ENCODE measurements at places on chromosomes 7 and 10. TPM values are rescaled to one million over a fixed set of nuclear protein-coding genes. Genes with fewer than 3 reads are reported as not detected.

DNA sequence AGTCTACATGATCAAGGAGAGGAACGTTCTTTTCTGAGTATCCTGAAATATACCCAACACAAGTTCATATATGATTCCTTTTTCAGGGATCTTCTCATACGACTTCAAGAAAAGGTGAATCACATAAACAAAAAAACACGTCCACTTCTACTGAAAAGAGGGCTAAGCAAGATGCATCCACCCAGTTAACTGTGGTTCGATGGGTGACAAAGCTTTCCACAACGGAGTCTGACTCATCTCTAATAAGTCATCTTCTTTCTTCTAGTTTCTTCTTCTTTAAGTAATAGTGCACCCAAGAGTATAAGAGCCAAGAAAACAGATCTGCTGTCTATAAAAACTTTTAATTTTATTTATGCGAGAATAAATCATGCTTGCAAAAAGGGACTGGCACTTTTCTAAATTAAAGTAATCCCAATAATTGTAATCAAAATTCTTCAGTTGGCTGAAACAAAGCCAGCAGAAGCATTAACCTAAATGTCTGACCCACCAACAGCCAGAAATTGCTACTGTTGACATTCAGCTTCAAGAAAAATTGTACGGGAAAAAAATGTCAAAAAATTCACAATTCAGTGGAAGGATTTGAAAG is 146.9 kb upstream of the ANK3 start:
- peak; percentile 54 for DNase-seq

DNA sequence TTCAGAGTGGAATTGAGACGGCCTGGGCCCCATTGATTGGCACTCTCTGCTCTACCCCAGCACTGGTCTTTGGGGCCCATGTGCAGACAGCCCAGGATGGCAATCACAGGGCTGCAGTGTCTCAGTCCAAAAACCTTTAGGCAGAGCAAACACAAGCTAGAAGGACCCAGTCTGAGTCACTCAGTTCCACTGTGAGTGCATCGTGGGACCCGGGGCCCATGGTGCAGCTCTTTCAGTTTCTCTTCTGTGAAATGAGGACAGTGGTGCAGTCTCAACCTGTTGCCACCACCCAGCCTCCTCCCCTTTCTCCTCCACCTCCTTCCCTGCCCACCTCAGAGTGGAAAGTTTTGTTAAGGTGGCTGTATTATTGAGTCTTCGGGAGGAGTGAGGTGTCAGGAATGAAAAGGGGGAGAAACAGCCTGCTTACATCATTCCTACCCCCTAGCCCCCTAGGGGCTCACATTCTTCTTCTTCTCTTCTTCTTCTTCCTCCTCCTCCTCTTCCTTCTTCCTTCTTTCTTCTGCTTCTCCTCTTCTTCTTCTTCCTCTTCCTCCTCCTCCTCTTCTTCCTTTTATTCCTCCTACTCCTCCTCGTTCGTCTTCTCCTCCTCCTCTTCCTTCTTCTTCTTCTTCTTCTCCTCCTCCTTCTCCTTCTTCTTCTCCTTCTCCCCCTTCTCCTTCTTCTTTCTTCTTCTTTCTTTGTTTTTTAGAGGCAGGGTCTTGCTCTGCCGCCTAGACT is 19.5 kb upstream of the CARD11 start:
- peak; percentile 93 for DNase-seq

DNA sequence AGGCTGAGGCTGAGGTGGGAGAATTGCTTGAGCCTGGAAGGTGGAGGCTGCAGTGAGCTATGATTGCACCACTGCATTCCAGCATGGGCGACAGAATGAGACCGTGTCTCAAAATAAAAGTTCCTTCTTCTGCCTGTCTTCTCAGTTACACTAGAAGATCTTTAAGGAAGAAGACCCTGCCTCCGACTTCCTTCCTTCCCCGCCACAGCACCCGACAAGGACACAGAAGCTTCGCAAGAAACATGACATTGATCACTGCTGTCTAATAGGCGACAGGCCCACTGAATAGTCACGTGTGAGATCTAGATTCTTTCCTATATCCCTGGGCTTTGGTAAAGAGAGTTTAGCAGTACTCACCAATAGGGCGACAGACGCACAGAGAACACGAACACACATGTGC is 118.2 kb downstream of the PRPF18 start:
- DNase-seq: no peak

- no peak for DNase-seq
These were observed 352.1 kb downstream of the FRMD4A start for GRCh38 chr10:13978533-13979115.

DNA sequence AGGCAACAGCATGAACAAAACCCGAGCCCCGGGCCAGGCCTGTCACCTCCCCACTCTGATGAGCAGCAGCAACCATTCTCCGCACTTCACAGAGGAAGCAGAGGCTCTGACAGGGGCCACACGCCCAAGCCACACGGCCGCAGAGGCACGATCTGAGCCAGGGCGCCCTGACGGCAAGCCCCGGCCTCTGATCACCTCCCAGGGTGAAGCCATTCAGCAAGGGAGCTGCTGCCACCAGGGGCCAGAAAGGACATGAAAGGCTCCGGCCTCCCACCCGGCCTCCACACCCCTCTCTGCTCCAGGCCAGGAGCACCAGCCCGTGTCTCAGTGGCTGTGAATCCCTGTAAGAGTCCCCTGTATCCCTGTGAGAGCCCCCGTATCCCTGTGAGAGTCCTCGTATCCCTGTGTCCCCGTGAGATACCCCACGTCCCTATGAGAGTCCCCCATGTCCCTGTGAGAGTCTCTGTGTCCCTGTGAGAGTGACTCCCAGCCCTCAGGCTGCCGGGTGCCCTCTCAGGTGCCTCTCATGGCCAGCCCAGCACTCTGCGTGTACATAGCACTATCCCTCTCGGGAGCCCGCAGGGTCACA is 187.8 kb downstream of the MAD1L1 start:
- no peak for DNase-seq

UTF1 gene
- not detected for total RNA-seq

DNA sequence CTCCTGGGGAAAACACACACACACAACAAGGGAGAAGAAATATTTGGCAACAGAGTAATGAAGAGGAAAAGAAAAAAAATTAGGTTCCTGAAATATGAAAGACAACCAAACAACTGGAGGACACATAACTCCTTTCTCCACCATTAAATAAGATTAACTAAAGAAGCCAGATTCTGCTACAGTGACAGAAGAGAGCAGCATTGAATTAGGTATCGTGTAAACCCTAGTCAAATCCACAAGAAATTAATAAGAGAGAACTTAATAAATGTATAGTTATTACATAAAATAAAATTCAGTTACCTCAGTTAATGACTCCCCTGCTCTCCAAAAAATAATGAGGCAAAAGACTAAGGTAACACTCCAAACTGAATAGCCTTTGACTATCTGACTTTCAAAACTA is 306.7 kb downstream of the CRPPA start:
- DNase-seq: no peak

ACTR3C gene
- total RNA-seq: 3.2 TPM

- DNase-seq: no peak
These were observed 14.9 kb upstream of the COL13A1 start for GRCh38 chr10:69786791-69787190.

DNA sequence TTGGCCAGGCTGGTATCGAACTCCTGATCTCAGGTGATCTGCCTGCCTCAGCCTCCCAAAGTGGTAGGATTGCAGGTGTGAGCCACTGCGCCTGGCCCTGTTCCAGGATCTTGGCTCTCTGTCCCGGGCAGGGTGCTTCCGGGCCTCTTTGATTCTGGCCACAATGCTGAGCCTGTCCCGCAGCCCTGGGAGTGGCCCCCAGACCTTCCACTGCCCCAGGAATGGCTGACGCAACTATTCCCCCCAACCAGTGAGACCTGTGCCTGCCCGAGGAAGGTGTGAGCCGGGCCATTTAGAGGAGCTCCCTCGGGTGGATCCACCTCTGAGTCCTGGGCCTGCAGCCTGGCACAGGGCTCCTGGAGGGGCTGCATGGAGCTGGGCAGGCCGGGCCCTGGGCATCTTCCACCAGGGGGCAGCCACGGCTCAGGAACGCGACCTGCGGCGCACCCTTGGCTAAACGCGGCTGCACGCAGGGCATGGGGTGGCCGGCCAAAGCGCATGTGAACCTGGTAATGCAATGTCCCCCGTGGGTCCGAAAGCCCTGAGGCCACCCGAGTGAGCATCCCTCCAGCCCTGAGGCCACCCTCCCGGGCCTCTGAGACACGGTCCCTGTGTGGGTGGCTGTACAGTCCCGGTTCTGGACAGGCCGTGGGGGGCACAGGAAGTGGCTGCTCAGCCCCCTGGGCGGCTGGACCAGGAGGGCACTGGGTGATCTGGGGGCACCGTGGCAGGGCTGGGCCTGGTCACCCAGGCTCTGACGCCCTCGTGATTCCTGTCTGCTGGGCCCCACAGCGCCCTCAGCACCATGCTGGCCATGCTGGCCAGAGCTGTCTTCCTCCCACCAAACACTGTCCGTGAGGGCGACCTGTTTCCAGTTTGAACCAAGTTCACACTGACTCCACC is 24.8 kb downstream of the GRIFIN start:
- peak; percentile 91 for DNase-seq

DNA sequence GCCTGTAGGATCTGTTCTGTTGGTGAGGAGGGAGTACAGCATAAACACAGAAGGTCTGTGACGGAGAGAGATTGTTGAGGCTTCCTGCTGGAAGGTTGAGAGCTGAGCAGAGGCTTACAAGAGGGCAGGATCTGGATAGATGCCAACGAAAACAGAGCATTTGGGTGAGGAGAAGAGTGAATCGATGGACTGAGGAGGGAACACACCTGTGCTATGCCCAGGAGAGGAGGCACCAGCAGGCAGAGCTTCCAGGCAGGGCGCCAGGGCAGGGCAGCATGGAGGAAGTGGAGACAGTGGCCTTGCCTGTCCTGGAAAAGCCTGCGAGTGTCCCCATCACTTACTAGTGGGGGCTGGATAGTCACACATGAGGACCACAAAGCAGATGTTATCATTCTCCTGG is 282.9 kb downstream of the PAXIP1 start:
- DNase-seq: no peak

DNA sequence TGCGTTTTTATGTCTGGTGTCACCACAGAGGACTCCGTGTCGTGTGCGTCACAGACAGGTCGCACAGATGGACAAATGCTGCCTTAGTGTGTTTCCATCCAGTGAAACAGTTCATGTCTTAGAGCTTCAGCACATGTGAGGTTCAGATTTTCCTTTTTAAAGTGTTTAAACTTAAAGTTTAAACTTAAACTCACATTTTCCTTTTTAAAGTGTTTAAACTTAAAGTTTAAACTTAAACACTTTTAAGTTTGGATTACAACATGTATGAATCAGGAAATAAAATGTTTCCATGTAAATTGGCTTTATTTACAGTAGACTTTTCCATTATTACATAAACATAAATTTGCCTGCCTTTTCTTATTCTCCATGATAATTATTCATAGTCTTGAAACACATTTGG is 67.3 kb downstream of the INSYN2A start:
- DNase-seq: no peak

INSYN2A gene
- total RNA-seq: not detected

LRRN3 gene
- total RNA-seq: 8.0 TPM

GRCh38 chr7:73624669-73625001 is 313 bp upstream of the MLXIPL start:
- no peak for DNase-seq

- no peak for DNase-seq
These were observed 19.7 kb downstream of the CALML5 start for GRCh38 chr10:5479481-5480161.

DNA sequence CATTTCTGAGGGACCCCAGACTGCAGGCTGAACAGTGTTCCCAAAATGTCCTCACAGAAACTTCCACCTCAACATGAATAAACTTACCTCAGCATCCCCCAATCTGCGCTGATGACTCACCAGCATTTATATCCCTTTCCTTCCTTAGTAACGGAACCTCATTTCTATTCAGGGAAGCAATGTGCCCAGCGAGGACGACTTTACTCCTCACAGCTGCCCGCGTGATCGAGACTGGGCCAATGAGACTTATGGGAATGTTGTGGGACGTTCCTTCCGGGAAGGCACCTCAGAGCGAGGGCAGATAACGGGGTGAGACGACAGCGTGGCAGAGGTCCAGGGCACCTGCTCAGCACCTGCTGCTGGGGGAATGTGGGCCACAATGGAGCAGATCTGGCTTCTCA is 73.1 kb upstream of the CAMK2B start:
- no peak for DNase-seq

UPK3BL1 gene
- total RNA-seq: not detected

- no peak for DNase-seq
These were observed 90.0 kb downstream of the ANKRD61 start for GRCh38 chr7:6121141-6121540.

DNA sequence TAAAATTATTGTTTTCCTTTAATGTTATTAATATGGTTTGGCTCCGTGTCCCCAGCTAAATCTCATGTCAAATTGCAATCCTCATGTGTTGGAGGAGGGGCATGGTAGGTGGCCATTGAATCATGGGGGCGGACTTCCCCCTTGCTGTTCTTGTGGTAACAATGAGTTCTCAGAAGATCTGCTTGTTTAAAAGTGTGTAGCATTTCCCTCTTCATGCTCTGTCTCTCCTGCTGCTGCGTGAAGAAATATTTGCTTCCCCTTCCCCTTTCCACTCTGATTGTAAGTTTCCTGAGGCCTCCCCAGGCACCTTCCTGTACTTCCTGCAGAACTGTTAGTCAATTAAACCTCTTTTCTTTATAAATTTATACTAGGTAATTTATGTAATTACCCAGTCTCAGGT is 27.5 kb downstream of the VIM start:
- DNase-seq: peak; percentile 21

DNA sequence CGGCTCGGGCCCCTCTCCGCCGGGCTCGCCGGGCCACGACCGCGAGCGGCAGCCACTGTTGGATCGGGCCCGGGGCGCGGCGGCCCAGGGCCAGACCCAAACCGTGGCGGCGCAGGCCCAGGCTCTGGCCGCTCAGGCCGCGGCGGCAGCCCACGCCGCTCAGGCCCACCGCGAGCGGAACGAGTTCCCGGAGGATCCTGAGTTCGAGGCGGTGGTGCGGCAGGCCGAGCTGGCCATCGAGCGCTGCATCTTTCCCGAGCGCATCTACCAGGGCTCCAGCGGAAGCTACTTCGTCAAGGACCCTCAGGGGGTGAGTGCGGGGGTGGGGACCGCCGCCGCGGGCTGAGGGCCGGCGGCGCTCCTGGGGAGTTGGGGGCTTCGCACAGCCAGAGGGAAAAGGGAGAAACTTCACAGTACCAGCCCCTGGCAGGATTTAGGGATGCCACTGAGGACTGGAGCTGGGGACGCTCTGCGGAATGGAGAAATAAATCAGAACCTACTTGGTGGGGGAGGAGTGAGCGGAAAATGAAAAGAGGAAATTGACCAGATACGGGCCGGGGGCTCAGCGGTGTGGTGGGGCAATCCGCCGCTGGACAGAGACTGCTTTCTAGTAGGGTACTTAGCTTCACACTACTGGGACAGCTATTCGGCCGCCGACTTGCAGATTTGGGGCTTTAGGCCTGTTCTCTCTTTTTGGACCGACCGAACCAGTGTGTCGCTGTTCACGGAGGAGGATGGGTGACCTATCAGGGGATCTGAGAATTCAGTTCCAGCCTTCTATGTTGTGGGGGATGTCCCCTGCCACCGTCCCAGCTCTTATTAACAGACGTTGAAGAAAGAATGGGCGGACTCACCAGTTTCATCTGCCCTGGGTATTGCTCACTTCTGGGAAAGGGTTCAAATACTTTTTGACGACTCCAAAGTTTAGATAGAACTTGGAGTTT is 669 bp downstream of the PI4K2A start:
- peak; percentile 49 for DNase-seq

RBP4 gene
- total RNA-seq: not detected

- no peak for DNase-seq
These were observed 148.7 kb downstream of the PKD1L1 start for GRCh38 chr7:47799524-47799923.

GRCh38 chr7:42222891-42223290 is 14.1 kb downstream of the GLI3 start:
- no peak for DNase-seq

Measured in activated CD4-positive, alpha-beta T cell treated with anti-CD3 and anti-CD28 coated beads for 36 hours (primary cell).